ENCODE measurements at places on chromosomes 6 and 20.

GRCh38 chr6:80287607-80288006 lies 181.1 kb downstream of the BCKDHB start:
- DNase-seq, result no peak

DNA sequence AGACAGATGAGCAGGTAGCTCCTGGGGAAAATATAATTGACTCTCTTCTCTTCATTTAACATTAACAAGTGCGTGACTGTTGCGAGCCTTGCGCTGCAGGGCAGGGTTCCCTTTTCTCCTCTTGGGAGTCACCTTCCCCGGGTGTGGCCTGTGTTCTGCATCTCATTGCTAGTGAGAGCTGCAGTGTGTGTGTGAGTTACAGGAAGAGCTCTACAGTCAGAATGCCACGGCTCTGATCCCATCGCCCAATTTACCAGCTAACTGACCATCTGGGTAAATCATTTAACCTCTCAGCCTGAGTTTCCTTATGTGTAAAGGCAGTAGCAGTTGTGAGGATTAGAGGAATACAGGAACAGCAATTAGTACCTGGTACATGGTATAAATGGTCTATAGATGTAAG lies 106.8 kb upstream of the NUP153 start:
- DNase-seq, result no peak

DNA sequence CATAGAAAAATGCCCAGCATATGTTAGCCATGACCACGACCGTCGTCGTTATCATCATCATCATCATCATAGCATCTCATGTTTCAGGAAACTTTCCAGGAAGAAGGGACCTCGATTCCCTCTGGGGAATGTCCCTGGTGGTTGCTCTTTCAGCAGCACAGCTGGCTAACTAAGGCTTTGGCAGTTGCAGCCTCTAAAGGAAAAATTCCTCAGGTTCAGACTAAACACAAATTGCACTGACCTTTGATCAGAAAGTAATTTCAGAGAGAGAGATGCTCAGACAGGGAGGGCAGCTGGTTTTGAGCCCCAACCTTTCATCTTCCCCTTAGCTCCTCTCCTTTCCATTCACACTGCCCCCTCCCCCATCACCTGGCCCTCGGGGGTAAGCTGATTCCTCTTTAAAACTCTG lies 5.6 kb upstream of the CFB start:
- no peak for DNase-seq

GRCh38 chr20:39853636-39854035 lies 835.4 kb downstream of the MAFB start:
- DNase-seq, result no peak

DNA sequence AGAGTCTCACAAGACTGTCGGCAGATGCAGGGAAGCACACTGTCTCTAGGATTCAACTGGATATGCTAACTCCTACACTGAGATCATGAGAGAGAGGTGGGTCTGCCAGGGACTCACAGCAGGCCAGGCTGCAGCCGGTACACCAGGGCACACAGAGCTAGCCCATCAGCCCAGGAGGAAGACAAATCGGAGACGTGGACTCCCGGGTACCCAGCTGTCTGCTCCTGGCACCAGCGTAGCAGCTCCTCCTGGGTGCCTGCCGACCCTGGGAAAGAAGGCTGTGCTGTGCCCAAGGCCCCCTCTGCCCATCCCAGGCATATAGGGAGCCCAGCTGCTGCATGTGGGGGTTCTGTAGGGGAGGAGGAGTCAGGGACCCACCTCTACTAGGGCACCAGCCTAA lies 7.0 kb downstream of the MICAL1 start:
- no peak for DNase-seq

- no peak for DNase-seq
Measured at GRCh38 chr20:33332905-33333456, 50.0 kb downstream of the BPIFB1 start.

GRCh38 chr20:7926767-7927166 lies 13.5 kb downstream of the HAO1 start:
- DNase-seq, result no peak

- no peak for DNase-seq
Measured at GRCh38 chr20:40802886-40803285, 113.8 kb upstream of the MAFB start.

- DNase-seq, result no peak
Measured at GRCh38 chr6:75114806-75115205, 91.0 kb downstream of the COL12A1 start.

DNA sequence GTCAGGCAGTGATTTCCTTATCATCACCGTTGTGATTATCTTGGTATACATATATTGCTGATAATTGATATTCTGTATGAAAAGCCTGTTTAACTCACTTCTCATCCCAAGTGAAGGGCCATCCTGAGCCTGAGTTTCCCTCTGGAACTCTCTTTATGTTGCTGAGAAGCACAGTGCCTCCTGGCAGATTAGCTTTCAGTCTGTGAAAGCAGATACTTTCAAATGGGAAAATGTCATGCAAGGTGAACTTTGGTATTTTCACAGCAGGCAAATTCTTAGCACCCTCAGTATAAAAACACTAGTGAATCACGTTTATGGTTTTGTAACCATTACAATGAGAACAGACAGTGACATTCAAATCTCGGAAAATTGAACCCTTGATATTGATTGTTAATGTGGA lies 151.6 kb downstream of the PRIM2 start:
- no peak for DNase-seq

- DNase-seq, result no peak
Measured at GRCh38 chr20:62888406-62888805, 26.8 kb upstream of the TCFL5 start.

DNA sequence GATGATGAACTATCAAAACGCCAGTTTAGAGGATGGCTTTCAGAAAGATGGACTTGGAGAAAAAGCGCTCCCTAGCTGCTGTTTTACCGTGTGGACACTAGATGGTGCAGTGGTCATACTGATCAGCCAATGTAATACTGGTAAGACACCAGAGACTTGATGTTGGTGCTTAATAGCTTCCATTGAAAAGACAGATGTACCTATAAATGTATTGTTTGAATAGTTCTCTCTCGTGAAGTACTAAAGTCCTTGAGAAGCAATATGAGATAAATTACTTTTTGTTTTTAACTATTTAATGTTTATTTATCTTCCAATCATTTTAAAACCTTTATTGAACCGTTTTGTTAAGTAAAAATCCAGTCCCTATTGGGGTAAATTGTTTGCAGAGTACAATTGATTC lies 63.9 kb upstream of the FUCA2 start:
- DNase-seq, result no peak

- DNase-seq, result no peak
Measured at GRCh38 chr6:43887906-43888683, 118.1 kb downstream of the VEGFA start.

DNA sequence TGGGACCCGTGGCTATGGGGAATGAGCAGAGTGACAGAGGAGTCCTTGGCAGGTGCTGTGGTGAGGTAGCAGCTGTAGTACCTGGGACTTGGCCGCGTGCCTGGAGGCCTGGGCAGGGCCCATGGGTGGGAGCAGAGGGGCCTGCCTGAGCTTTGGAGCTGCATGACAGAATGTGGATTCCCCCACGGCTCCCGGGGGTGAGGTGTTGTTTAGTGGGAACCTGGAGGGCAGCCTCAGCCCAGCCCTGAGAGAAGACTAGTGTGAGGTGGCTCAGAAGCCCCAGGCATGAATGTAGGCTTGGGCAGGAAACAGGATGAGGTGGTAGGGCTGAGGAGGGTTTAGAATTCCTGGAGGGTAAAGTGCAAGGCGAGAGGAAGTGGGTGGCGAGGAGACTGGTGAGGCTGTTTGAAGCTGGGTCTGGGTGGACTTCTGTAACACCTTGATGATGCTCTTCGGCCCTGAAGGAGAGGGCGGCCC lies 86.5 kb upstream of the SCP2D1 start:
- DNase-seq, result no peak

DNA sequence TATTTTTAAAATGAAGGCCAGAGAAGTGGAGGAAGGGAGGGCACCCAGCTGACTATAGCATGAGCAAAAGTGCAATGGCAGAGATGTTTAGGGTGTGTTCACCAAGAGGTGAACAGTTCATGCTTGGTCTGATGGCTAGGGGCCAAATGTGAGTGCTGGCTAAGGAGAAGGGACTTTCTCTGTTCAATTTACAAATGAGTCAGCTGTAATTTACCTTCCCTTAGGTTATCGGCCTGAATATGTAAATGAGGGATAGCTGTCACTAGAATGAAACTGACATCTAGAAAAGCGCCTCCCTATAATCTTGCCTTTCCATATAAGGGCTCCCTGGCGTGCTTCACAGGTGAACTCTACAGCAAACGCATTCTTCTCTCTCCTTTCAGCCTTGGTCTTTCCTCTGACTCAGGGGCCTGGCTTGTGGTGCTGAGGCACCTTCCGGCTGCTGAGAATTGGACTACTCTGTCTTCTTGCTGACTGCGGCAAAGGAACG lies 114.7 kb upstream of the BACH2 start:
- DNase-seq, result peak; percentile 57

DNA sequence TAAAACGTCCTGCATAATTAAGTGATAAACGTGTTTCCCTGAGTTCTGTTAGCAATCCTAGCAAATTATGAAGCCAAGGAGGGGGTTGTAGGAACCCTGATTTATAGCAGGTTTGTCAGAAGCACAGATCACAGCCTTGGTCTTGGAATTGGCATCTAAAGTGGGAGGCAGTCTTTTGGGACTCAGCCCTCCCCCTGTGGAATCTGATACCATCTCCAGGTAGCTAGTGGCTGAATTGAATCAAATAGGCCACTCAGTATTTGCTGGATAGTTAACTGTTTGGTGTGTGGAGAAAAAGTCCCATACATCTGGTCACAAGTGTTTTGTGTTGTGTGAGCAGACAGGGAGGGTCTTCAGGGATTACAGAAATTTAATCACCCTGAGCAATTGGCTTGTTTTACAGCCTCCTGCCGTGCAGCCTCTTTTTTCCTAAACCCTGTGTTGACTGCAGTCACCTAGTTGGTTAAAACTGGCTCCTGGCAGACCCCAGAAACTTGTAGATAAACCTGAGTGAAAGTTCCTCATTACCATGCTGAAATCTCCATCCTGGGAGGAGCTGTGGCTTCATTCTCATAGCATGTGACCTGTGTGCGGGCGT lies 19.0 kb upstream of the KIFC1 start:
- DNase-seq, result no peak

- DNase-seq, result no peak
Measured at GRCh38 chr6:132731086-132731485, 17.2 kb upstream of the VNN1 start.

- no peak for DNase-seq
Measured at GRCh38 chr6:134809130-134809529, 140.8 kb downstream of the ALDH8A1 start.

DNA sequence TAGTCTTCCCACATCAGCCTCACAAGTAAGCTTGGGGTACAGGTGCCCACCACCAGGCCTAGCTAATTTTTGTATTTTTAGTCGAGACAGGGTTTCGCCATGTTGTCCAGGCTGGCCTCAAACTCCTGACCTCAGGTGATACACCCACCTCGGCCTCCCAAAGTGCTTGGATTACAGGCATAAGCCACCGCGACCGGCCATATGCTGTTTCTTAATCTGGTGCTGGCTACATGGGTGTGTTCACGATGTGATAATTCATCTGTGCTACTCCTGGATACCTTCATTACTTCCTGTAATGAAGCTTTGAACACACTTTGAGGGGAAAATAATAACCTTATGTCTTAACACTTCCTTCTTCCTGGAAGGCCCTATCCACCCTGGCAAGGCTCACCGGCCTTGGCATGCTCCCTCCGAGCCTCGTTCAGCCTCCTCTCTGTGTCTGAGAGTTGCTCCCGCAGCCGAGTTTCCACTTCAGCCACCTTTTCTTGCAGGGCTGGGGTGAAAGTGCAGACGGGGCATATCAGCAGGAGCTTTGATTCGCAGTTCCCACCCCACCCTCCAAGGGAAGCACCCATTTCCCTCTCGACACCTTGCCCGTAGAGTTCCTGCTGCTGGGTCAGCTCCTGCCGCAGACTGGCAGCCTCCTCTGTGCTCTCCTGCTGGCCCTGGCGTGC lies 5.6 kb upstream of the PSORS1C2 start:
- DNase-seq, result no peak

DNA sequence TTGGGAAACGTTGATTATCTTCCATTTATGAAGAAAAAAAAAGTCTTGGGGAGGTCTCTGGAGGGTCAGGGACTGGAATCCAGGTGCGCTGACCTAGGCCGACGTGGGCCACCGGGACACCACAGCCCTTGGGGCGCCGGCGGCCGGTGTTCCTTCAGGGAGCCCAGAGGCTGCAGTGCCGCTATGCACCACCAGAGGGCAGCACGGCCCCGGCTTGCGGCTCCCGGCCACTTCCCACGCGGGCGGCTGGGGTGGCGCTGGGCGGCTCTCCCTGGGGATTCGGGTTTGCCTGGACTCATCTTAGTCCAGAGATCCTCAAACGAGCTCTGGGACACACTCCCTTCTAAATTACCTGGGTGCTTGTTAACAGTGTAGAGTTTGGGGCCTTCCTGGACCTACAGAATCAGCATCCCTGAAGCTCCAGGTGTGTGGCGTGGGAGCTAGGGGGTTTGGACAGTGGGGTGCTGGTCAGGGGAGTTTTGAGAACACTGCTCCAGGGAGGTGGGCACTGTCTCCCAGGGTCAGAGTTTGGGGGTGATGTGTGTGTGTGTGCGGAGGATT lies 23.0 kb upstream of the GTSF1L start:
- DNase-seq, result peak; percentile 97

- DNase-seq, result peak; percentile 45
Measured at GRCh38 chr6:130366107-130367005, 539 bp downstream of the TMEM200A start.

DNA sequence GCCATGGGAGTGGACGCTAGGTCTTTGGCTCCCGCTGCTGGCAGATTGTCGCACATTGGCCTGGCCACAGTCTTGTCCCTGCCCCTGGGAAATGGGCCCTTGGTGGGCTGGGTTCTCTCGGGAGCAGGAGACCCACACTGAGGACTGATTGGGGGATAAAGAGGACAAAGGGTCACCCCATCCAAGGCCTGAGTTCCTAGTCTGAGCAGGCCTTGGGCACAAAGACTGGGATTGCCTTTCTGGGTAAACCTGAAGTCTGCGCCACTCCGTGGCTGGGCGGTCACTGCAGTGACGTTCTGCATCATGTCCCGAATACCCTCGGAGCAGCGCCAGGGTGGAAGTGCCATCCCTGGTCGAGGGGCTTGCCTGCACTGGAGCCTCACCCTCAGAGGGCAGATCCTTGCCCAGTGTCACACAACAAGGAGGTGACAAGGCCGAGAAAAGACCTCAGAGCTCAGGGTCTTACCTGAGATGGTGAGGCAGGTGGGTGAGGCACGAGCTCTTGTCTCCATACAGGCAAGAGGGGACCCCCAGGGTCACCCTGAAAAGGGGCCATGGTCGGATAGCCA lies 36.1 kb upstream of the ZBP1 start:
- DNase-seq, result peak; percentile 18

DNA sequence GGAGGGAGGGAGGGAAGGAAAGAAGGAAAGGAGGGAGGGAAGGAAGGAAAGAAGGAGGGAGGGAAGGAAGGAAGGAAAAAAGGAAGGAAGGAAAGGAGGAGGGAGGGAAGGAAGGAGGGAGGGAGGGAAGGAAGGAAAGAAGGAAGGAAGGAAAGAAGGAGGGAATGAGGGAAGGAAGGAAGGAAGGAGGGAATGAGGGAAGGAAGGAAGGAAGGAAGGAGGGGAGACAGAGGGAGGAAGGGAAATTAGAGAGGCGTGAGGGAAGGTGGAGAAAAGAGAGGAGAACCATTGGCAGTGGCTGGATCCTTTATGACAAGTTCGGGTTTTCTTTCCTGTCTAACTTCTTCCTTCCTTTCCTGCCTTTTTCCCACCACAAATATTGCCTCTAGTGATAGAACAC lies 22.3 kb upstream of the SUPT3H start:
- DNase-seq, result no peak

GRCh38 chr6:130187335-130188206 lies 35.2 kb downstream of the SAMD3 start:
- no peak for DNase-seq

GRCh38 chr6:11586536-11586935 lies 49.0 kb downstream of the TMEM170B start:
- no peak for DNase-seq
